ENCODE measurements at places on chromosomes 7 and 10.

DNA sequence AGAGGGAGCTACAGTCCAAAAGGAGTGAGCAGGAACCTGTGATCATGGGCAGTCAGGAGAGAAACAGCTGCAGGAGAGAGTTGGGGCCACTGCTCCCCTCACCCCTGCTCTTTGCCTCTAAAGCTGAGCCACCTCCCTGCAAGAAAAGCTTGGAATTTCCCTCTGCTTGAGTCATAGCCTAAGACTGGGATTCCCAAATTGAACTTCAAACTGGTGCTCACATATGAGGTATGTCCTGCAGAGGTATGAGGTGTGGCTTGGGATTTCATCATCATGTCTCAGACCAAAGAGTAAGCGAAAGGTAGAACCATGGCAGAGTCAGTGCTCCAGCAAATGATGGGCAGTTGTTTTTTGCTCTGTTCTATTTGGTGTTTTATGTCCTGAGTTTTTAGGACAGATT lies 237.1 kb upstream of the NRP1 start:
- DNase-seq = no peak

GRCh38 chr10:21514129-21514817 lies 11.2 kb downstream of the SKIDA1 start:
- DNase-seq = no peak

GRCh38 chr7:28961972-28962371 lies 3.8 kb upstream of the TRIL start:
- no peak for DNase-seq

DNA sequence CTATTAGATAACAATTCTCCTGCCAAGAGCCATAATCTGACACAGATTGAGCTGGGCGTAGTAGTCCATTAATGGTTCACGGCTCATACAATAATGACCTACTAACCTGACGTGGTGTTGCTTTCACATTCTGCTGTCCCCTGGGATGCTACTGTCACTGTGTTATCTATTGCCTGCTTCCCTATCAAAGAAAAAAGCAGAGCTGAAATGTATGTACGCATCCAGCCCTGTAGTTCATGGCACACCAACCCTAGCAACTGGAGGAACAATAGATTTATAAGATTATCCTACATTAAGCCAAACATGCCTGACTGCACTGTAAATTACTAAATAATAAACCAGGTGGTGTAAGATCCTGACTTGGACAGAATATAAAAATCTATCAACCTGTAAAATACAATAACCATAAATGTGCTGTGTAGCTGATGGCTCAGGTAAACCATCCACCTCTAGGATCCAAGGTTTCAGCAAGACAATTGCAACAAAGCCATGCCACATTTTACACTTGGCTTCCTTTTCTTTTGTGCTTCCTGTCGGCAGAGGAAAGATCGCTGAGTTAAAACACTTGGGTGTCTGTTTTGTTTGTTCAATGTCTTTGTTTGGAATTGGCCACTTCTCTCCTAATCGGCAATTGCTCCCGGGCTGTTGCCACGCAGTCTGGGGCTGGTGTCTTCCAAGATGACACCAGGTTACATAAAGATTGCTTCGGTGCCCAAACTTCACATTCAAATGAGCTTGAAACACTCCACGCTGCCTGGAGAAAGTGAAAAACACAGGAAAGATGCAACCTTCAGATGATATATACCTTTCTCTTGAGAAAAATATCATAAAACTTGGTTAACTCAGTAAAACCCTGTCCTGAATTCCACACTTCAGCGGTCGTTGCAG lies 143.9 kb upstream of the MGMT start:
- DNase-seq = no peak

DNA sequence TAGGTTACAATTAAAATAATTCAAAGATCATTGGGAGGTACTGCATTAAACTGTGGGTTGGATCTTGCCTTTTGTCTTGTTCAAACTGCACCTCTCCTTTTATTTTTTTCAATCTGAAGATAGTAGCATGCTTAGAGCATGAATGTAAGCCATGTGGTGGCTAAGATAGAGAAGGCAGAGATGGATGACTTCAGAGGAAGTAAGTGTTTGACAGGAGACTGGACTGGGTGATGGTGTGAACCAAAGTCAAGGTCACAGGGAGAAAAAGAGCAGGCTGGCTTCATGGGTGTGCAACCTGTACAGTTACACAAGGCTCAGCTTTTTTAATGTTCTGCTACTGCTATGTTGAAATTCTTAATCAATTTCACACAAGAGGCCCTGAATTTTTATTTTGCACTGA lies 85.6 kb downstream of the ZEB1 start:
- DNase-seq = no peak

GRCh38 chr10:17208476-17208875 lies 7.0 kb upstream of the TRDMT1 start:
- DNase-seq = no peak

DNA sequence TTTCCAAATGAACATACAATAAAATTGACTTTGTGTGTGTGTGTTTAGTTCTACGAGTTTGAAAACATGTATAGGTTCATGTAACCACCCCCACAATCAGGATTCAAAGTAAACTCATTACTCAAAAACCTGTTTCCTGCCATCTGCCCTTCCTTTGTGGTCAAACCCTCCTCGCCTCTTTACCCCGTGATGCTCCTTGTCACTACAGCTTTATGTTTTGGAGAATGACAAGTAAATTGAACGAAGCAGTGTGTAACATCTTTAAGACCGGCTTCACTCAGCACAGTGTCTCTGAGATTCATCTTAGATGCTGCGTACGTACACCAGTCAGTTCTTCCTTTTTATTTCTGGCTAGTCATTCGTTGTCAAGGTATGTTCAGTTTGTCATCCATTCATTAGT lies 54.6 kb upstream of the MKI67 start:
- DNase-seq = peak; percentile 41

DNA sequence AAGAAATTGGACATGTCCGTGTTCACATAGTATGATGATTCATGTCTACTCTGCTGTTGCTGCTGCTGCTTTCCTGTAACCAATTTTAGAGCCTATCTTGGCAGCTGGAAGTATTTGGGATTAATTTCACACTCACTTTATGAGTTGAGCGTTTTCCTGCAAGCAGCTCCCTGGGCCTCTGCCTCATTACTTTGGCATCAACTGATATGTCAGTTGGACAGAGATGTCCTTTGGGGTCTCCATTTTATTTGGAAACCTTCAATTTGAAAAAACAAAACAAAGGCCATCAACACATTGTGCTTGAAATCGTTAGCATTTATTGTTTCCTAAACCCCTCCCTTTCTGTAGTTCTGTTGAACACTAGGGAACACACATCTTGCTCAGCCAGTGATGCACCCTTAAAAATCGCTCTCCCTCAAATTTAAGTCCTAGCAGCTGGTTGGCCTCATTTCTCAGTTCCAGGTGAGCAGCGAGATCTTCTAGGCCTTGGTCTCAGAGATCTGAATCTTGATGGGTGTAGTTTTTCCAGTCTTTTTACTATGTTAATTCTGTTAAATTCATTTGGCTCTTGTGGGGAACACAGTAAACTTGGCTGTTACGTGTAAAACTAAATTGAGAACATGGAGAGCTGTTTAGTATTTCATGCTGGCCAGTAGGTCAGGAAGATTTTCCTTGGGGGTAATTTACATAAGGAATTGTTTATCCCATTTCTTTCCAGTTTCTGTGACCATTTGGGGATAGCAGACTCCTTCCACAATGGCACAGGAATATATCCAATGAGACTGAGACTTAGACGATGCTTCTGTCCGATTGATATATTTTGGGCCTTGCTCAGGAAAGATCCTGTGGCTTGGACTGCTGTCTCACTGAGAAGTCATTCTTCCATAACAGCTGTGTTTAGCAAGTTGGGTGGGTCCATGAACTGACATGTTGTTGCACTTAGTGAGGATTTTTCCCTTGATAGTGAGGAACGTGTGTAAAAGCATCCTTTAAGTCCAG lies 371.6 kb downstream of the BBS9 start:
- DNase-seq = no peak

- no peak for DNase-seq
Observed at GRCh38 chr10:11489591-11489990, 121.9 kb downstream of the USP6NL start.

- no peak for DNase-seq
Observed at GRCh38 chr7:81510122-81510521, 259.7 kb downstream of the HGF start.

DNA sequence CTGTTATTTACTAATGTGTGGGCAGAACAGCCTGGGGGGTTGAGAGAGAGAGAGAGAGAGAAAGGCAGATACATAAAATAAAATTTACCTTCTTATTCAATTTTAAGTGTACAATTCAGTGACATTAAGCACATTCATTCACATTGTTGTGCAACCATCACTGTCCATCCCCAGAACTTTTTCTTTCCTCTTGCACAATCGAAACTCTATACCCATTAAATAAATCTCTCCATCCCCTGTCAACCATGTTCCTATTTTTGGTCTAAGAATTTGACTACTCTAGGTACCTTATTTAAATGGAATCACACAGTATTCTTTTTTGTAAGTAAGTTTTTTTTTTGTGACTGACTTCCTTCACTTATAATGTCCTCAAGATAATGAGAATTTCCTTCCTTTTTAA lies 181.6 kb downstream of the SND1 start:
- no peak for DNase-seq

DNA sequence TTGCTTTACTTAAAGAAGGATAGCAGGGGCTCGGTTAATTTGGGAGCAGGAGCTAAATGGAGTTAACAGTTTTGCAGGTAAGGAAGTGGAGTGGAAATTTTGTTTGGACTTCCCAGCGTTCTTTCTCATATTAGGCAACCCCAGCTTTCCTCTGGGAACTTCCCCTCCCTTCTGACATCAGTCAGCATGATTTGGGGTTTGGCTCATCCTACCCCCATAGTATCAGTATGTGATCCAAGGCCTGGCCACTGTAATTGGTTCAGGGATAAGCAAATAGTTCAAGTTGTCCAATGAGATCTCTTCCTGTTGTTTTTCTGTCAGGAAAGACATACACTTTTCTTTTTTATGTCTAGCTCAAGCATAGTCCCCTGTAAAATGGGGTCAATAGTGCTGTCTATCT lies 125.6 kb upstream of the CDK6 start:
- no peak for DNase-seq

DNA sequence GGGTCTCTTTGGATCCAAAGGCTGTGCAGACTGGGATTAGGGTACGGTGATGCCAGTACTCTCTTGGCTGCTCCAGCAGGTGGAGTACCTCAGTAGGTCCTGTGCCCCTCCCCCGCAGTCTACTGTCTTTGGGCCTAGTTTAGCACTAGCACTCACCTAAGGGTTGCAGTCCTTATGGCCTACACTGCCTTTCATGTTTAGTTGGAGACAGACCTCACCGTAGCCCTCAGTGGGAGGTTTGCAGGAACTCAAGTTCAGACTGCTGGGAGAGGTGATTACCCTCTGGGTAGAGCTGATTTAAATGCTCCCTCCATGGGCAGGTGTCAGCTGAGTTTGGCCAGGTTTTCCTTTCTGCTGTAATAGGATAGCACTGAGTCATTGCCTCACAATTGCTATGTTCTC lies 210.8 kb upstream of the TMEM196 start:
- no peak for DNase-seq

GRCh38 chr7:143027032-143027431 lies at the start of gene OR9A2:
Gene OR9A2 (minus strand): TSS chr7:143027132. CDS start chr7:143027132, 0 bp downstream.
- DNase-seq = no peak

- DNase-seq = no peak
Observed at GRCh38 chr10:77506517-77507200, 130.9 kb downstream of the KCNMA1 start.

GRCh38 chr7:104807671-104808070 lies 206.3 kb upstream of the KMT2E start:
- DNase-seq = no peak

GRCh38 chr7:77338883-77339629 lies 77.1 kb downstream of the GSAP start:
- no peak for DNase-seq

DNA sequence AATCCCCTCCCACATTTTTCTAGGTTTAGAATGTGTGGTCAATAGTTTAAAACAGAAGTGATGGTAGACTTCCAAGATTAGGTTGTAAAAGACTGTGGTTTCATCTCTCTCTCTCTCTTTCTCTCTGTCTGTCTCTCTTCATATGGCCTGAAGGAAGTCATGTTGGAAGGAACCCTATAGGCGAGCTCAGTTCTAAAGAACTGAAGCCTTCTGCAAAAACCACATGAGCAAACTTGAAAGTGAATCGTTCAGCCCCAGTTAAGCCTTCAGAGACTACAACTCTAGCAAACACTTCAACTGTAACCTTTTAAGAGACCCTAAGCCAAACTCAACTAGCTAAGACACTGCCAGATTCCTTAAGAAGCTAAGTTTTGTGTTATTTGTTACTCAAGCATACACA lies 707.5 kb upstream of the LRRTM3 start:
- no peak for DNase-seq

DNA sequence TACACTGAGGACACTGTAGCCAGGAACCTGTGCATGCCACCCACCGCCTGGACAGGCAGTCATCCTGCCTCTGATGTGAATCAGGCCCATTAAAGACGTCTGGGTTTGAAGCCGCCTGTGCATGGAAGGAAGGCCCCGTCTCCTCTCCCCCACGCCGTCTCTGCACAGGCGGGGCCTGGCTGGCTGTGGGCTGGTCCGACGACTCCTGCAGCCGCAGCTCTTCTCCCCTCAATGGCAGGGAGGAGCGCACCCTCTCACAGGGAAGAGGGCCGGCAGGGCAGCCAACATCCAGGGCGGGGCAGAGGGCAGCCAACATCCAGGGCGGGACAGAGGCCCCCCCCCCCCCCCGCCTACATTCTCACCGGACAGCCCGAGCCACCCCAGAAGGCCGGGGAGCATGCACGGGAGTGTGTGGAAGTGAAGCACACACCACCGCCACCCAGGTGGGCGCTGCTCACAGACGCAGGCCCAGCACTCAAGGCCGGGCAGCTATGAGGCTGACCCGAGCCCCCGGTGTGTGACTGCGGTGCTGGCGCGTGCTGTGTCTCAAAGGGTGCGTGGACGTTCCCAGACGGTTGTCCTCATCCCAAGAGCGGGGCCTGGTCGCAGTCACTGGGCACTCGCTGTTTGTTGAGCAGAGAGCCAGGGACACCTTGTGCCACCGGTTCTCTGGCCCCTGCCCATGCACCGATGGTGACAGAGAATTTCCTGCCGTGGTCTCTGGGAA lies 19.1 kb downstream of the DPYSL4 start:
- DNase-seq = no peak

DNA sequence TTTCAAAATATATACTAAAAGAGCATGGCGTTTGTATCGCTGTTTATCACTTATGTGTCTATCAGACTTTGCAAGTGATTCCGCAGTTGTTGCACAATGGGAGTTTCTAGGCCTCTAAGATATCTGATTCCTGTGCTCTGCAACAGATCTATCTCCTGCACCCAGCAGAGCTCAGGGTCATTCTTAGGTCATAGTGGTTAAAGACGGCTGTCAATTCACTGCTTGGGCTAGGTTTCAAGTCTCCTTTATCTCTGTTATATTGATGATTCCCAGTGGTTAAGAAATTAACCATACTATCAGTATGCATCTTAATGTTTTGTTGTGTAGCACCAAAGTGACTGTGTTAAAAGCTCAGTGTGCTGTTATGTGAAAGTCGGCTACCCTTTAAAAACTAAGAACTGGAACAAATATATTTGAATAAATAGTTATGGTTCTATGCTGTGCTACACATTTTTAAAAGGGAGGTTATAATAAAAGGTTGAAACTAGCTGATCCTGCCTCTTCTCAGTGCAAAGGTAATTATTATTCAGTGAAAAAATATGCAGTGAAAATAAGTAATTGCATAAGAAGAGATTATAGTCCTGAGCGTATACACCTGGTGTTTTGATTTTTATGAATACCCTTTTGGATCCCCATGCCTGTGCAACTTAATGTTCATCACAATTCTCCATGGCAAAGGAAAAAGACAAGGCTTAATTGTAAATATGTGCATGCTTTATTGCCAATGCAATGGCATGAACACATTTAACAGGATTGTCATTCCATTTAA lies 24.0 kb downstream of the HOXA1 start:
- no peak for DNase-seq

- DNase-seq = no peak
Observed at GRCh38 chr10:8534096-8534495, 479.6 kb downstream of the GATA3 start.

GRCh38 chr10:80491251-80492102 lies 37.4 kb downstream of the TSPAN14 start:
- DNase-seq = no peak
